ENCODE measurements at places on chromosomes 5 and 9.

GRCh38 chr5:148815086-148815485, 11.3 kb upstream of the ADRB2 start:
- no peak for DNase-seq

GRCh38 chr5:141877356-141878185, 639 bp downstream of the PCDH1 start:
- peak; percentile 83 for DNase-seq

- no peak for DNase-seq
Observed at GRCh38 chr5:151348789-151349188, 1.4 kb upstream of the SLC36A2 start.

- DNase-seq = peak; percentile 91
Observed at GRCh38 chr9:92746567-92747458, 17.8 kb downstream of the BICD2 start.

GRCh38 chr5:123174916-123175481, 86.0 kb downstream of the PRDM6 start:
- DNase-seq = no peak

DNA sequence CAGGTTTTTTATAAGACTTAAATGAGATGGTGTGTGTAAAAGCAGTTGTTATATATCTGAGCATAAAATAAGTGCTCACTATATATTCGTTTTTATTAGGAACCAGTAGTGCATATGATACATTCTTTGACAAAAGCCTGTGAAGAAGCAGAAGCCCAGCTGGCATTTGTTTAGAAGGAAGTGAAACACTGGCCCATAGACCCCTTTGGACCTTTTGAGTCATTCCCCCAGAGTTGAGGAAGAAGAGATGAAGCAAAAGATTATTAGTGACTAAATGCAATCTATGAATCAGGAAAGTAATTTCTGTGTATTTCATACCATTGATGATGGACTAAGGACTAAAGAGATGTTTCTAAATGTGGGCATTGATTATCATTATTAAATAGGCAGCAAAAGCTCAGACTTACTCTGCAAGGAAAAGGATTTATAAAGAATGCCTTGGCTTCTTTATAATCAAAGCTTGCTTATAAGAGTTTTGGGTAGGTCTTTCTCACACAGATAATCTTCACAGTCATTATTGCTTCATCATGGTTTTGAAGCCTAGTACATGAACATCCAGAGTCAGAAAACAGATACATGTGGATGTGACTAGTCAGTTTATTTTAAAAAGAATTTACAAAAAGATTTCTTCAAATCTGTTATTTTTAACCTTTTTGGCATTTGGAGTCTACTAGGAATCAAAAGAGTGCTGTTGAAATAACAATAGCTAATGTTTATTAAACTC, 16.9 kb upstream of the FER start:
- DNase-seq = peak; percentile 41

DNA sequence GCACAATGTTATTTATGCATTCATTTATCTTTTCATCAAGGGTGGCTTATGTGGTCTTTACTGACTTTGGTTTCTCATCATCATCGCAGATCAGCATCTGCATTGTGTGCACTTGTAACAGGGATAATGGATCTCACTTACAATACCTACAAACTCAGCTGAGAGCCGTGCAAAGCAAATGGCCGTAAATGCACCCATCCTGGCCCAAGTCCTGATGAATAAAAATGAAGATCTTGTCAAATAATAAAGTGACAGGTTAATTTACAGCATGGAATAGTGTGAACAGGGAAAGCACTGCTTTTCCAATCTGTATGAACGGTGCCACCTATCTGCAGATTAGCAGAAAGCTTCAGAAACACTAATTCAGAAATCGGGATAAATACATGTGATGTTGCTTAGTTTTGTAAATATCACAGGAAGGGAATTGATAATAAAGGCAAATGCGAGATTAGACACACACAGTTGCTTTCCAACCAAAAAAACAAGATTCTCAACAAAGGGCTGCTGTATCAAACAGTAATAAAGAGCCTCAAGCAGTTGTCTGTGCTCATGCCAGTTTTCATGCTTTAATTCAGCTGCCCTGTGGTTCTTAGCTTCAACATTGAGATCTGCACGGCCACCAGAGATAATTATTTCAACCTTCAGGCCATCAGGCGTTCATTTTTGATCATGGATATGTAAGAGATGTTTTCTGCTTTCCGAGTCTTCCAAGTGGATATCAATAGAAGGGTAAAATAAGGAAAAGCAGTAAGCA, 153.4 kb upstream of the POU5F2 start:
- DNase-seq = no peak

GRCh38 chr5:63131626-63132285, 553.1 kb downstream of the LRRC70 start:
- no peak for DNase-seq

DNA sequence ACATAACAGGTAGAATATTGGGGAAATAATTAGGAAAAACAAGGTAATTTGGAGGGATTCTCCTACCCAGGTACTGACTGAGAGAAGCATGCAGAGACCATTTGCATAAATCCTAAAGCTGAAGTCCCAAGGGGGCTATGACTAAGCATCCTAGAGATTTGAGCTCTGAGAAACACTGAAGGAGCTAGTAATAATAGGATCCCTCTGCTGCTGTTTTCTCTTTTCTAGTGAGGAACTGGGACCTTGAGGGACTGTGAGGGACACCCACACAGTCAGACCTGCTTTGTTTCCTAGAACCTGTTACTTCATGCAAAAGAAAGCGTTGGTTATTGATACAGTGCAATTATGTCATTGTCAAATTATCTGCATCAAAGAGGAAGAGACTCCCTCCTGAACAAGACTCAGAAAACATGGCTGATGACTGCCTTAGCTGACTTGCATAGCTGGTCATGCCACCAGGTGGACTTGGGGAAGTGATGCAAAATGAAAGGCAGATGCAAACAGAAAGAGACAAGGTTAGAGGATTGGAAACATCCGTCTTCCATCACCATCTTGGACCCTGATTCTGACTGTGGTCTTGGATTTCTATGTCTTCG, 335.4 kb downstream of the NTRK2 start:
- DNase-seq = no peak

DNA sequence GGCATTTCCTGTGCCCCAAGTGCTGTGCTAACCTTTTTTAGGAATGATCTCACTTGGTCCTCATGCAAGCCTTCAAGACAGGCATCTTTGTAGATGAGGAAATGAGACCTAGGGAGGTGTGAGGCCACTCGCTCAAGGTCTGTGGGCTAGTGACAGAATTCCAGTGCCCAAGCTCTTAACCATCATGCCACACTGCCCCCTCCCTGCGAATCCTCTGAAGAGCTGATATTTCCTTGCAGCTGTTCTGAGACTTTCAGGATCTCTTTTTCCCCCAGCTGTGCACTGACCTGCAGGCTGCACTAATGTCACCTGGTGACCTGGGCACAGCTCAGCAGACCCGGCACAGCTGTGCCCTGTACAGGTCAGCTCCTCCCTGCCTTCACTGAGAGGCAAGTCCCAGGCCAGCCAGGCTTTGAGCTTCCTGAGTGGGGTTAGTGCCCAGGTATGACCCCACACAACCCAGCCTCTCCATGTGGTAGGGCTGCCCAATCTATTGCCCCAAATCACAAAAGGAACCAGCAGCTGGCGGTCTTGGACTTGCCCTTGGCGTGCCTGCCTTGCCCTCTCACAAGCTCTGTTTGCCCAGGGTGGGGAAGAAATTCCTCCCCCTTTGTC, 32.7 kb downstream of the MORN5 start:
- peak; percentile 76 for DNase-seq

DNA sequence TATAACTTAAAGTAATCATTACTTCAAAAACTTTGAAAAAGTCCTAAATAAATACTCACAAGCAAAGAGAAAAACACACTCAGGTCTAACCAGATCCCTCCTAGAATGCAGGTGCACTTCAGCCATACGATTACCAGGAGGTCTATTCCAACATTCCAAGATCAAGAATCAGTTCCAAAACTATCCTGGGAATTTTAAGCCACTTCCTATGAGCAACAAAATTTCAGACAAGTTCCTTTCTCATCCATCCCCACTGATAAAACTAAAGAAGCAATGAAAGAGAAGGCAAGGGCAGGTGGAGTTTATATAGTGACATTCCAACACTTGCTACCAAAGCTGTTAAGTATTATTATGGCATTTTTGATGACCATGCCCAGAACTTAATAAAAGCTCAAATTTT, 29.6 kb downstream of the MLLT3 start:
- DNase-seq = no peak

GRCh38 chr9:86948074-86948929, 996 bp upstream of the GAS1 start:
- DNase-seq = peak; percentile 85

DNA sequence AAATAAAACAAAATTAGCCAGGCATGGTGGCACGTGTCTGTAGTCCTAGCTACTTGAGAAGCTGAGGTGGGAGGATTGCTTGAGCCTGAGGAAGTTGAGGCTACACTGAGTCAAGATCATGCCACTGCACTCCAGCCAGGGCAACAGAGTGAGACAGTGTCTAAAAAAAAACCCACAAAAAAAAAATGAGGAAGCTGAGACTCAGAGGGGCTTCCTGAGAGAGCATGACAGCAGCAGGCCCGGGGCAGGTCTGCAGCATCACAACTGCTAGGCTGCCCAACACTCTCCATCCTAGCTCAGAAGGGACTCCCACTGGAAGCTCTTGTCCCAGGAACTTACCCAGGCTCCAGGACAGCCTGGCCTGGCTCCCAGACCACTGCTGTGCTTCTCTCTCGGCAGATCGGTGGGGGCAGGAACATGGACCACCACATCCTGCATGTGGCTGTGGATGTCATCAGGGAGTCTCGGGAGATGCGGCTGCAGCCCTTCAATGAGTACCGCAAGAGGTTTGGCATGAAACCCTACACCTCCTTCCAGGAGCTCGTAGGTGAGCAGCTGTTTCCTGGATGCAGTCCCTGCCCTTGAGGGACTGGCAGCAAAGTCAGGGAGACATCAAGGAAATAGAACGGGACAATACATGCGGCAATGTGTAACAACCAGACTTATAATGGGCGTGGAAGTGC, 19.1 kb downstream of the PTGS1 start:
- no peak for DNase-seq

DNA sequence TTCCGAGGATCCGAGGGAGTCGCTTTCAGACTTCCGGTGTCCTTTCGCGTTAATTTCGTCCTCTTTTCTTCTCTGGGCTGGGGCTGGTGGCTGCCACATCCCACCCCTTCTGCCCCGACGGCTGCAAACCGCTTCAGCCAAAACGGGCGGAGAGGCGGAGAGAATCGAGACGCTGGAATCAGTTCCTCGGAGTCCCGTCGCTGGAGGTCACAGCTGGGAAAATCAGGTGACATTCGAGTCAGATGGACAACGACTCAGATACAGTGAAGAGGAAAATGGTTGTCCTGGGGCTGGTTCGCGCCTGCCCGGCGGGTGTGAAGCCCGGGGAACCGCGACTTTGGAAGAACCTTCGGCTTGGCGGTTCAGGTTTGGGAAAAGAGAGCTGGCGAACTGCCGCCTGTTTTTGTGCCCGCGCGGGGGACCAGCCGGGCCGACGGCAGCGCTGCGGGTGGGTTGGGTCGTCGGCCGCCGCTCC, 8.9 kb upstream of the NKX2-5 start:
- peak; percentile 74 for DNase-seq

DNA sequence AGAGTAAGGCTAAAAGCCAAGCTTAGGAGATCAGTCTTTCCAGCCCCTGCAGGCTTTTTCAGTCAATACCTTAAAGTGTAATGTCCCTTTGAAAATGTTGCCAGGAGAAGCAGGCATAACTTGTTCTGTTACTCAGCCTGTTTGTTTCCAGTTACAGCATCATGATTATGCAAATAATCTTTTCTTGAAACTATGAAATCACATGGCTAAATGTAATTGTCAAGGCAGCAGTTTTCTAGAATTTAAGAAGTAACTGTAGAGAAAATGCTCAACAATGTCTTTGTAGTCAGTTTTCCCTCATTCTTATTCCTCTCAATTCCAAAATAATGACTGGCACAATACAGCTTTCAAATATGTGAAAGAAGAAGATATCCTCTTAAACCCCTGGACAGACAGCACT, 1.9 kb upstream of the GPR107 start:
- DNase-seq = no peak

DNA sequence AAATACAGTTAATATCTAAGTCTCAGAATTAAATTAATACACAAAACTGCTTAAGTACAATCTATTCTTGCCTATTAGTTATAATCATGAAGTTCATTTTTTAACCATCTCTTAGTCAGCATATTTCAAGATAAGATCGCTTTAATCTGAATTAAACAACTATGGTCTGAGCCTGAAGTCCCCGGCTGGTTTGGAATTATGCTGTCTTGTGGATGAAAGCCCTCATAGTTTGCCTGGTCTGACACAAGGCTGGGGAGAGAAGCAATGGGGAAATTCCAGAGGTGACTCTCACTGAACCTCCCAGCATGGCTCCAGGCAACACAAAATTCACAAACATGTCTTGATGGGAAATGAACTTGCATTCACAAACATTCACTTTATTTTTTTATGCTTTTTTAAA, 28.0 kb upstream of the GRAMD2B start:
- DNase-seq = no peak

- DNase-seq = no peak
Observed at GRCh38 chr5:111229871-111230810, 6.0 kb downstream of the CAMK4 start.

- DNase-seq = no peak
Observed at GRCh38 chr5:123155446-123155960, 66.5 kb downstream of the PRDM6 start.

DNA sequence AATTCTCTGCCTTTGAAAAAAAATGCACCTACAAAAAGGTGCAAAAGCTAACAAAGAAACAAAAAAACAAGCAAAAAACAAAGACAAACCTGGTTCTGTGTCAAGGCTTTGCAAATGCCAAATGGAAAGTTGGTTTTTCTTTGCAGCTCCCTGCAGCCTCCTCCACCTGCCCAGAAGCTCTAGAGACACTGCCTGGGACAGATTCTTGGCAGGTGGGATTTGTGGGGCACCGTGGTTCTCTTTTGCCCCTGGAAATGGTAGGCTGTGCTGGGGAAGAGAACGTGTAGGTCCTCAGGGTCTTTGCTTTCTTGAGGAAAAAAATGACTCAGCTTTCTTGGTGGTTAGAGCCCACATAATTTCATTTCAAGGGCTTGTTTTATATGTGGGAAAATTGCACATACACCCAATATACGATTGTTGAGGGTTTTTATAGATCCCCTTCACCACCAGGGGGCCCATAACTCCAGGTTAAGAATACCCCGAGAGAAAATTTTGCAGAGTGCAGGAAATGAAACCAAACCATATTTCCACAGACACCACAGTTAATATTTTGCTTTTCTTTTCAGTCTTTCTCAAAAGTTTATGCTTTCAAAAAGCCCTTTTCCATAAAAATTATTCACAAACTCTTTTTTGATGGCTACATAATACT, 58.7 kb downstream of the NXNL2 start:
- peak; percentile 88 for DNase-seq

DNA sequence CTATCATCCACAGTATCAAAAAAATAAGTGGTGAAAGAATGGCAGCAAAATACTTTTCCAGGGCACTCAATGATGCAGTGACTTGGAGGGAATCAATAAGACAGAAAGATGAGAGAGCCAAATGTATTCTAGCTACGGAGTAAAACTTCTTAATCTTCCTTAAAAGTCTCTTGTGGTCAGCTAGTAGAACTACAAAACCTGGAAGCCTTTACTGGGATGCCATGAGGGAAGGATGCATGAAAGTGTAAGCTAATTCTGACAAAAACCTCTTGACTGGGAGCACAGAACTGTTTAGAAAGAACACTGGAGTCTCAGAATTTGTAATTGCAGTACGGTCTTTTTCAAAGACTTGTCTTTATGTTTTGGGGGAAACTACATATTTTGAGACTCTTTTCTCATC, 432.8 kb upstream of the PTPRD start:
- no peak for DNase-seq

GRCh38 chr5:57439601-57440000, 43.0 kb downstream of the ACTBL2 start:
- no peak for DNase-seq

- peak; percentile 17 for DNase-seq
Observed at GRCh38 chr9:34659592-34660253, 2.7 kb downstream of the CCL27 start.

All from osteoblast (primary cell).